ENCODE measurements at places on chromosomes 5 and 9. TPM values are rescaled to one million over a fixed set of nuclear protein-coding genes. Genes with fewer than 3 reads are reported as not detected.

The BAAT gene
- 0.04 TPM for total RNA-seq

DNA sequence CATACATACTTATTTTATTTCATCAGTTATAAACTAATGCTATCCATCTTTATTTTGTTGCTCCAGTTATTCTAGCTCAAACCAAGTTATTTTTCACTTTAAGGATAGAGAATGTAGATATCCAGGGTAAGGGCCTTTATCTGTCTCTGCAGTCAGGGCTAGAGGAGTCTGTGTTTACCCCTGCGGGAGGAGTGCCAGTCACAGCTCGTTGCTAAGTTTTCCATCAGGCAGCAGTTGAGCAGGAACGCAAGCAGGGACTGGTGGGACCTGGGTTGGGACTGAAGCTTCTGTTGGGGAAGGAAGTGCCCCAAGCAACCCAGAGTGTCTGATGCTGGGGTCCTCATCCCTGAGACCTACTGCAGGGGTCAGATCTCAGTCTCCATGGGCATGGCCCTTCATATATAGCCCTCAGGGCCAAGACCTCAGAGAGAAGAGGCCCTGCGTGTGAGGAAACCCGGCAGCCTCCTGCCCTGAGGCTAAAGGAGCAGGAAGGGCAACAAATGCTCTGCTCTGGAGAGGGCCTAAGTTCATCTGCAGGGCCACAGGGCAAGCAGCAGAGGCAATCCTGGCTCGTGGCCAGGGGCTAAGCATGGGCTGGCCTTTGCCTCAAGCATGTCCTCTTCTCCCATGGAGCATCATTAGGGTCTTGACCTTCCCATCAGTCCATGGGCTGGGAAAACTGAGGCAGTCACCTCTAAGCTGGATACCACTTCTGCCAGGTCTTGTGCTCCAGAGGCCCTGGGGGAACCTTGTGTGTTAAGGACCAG is 6.6 kb downstream of the SLC22A4 start:
- no peak for DNase-seq

- DNase-seq = no peak
Observed at GRCh38 chr5:36209664-36210063, 32.1 kb downstream of the NADK2 start.

GRCh38 chr5:142411656-142412425 is 87.0 kb upstream of the SPRY4 start:
- no peak for DNase-seq

Measured in foreskin keratinocyte (primary cell).